Stimulated activated CD4-positive, alpha-beta T cell treated with anti-CD3 and anti-CD28 coated beads, Interleukin-12 subunit alpha, Interleukin-12 subunit beta, amount 100 ng/mL, for 4 hours (primary cell): ENCODE measurements at places on chromosomes 12 and 14.

- no peak for DNase-seq
These were observed 783 bp upstream of the TUBA1B start for GRCh38 chr12:49131894-49132461.

DNA sequence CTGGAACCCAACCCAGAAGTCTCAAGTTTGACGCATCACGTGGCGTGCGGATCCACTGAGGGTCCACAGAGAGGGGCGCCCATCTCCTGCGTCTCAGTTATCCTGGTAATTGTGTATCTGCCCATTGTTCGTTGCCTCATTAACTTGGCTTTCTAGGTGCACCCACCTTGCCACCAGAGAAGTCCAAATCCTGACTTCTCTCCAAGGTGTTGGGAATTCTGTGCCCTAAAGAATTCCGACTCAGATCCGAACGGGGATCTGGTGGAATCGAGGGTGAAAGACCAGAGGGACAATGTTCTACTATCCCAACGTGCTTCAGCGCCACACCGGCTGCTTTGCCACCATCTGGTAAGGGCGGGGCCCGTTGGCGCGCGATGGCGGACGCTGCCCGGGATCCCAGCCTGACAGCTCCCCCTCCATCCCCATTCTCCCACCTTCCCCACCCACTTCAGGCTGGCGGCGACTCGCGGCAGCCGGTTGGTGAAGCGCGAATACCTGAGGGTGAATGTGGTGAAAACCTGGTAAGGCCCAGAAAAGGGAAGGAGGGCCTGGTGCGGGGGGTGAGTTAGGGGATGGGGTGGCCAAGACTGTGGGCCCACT lies 481 bp downstream of the REC8 start:
- no peak for DNase-seq

GRCh38 chr14:22185191-22185590 lies 403.8 kb downstream of the DAD1 start:
- no peak for DNase-seq

DNA sequence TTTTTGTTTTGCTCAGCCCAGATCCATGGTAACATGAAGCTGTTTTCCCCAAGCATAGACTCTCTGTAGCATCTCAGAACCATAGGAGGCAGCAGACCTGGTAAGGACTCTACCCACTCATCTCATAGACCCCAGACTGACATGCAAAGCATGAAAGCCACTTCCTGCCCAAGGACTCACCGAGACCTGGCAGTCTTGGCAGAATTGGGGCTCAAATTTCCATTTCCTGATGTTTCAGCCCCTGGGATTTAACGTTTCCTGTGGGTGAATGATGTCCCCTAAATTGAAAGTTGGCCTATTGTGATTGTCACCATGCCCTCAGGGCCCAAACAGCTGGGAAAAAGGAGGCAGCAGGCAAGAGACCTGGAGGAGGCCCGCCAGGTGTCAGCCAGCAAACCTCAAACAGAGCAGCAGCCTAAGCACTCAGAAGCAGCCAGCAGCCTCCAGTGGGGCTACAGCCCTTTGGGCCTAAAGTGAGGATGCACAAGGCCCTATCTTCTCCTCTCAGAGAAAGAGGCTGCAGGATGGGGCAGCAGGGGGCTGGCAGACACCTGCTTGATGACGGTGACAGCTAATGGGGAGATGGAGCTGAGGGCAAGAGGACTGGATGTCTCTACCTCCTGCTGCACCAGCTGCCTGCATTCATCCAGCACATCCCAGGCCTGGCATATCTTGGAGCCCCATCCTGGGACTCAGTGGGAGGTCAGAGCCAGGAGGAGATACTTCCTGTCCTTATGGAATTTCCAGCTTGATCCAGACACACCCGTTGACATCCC lies 8.5 kb downstream of the KRT85 start:
- no peak for DNase-seq

DNA sequence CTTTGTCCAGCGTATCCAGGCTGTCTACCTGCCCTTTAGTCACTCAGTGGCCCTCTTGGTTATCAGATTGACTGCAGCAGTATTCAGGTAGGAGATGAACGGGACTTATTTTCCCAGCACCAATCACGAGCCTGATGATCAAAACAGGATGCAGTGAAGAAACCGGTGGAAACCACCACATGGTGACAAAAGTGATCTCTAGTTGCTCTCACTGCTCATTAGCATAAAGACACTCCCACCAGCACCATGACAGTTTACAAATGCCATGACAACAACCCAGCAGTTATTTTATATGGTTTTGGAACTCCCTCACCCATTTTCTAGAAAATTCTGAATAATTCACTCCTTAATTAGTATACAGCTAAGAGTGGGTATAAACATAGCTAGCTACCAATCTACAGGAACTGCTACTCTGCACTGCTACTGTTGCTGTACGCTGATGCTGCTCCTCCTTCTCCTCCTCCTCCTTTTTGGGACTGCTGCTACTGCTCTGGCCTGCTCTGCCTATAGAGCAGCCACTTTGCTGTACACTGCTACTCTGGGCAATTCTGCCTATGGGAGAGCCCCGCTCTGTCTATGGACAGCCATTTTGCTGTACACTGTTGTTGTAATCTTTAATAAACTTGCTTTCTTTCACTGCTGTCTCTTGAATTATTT lies 142.5 kb upstream of the SSTR1 start:
- DNase-seq = no peak

DNA sequence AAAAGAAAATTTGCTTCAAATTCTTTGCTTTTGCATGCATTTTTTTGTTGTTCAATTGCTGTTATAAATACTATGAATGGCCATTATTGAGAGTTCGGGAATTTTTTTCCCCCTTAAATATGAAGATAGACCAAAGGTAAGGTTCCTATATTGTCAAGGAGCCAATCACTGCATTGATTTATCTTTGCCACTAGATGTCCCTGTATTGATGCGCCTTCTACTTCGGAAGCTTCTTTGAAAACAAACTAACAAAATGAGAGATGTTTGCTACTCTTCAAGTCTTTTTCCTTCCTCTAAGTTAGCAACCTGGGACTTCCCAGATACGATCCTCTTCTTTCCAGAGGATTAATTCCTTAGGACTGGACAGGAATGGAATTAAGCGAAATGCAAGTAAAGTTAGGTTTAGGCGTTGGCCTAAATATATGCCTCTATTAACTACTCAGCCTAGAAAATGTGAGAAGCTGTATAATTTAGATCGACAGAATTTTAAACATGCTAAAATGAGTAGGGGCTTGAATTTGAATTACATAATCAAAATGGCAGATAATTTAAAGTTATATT lies 318.1 kb downstream of the AEBP2 start:
- no peak for DNase-seq

DNA sequence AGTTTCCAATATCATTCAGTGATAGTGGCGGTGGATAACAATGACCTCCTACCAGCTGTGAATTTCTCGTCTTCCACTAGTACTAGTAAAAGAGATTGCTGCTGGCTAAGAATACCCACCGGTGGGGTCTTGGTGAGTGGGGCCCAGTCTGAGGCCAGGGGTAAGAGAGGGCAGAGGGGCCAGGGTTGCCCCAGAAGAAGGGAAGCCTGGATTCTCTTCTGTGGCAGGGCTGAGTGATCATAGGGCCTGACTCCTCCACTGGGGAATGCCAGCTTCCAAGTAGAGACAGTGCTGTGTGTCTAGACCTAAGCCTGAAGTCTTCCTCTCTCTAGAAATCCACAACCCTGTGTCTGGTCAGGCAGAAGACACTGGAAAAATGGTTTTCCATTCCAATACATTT lies 5.8 kb upstream of the TMEM63C start:
- no peak for DNase-seq

DNA sequence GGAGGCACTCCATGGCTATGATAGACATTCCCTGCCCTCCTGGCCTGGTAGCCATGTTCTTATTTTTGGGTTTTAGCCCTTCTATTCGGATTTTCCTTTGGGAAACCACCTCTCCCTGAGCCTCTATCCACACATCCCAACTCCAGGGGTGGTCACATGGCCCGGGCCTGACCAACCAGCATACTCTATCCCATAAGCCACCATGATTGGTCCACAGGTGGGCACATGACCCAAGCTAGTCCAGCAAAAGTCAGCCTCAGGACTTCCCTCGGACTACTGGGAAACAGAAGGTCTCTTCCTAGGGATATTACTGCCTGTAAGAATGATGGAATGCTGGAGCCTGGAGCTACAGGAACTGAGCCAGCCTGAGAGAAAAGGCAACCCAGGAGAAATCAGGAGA lies 12.5 kb downstream of the PRIMA1 start:
- DNase-seq = no peak

DNA sequence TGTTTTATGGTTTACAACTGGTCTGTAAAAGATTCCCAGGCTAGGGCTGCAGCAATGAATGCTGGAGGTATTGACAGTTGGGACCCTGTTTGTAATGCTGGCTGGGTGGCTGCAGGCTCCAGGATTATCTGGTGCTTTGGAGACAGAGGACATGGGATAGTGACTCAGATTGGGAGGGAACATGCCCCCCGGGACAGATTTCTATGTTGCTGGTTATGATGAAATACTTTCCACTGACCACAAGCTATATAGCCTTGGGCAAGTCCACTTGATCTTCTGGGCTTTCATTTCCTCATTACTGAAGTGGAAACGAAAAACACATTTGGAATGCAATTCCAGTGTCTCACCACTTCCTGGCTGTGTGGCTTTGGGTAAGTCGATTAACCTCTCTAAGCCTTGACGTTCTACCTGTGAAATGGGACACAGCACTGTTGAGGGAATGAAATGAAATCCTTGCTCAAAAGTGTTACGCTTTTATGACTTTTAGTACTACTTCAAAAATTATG lies 6.3 kb upstream of the TPCN1 start:
- no peak for DNase-seq

- DNase-seq = no peak
These were observed 31.1 kb downstream of the SLC38A4 start for GRCh38 chr12:46794593-46795190.

DNA sequence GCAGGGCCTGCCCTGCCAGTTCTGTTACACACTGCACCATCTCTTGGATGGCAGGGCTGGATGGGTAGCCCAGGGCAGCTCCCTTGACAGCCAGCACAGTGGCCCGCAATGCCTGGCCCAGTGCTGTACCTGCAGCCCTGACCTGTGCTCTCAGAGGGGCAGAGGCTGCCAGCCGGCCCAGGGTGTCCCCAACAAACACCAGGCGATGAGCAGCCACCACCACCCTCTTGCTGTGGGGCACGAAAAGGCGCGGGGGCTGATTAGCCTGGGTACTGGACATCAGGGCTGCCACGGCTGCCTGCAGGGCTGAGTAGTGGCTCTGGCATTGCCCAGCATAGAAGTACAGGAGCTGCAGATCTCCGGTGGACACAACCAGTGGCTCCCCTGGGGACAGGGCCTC lies 4.6 kb upstream of the SLC22A17 start:
- no peak for DNase-seq

- no peak for DNase-seq
These were observed 204.7 kb downstream of the KITLG start for GRCh38 chr12:88375306-88376305.

DNA sequence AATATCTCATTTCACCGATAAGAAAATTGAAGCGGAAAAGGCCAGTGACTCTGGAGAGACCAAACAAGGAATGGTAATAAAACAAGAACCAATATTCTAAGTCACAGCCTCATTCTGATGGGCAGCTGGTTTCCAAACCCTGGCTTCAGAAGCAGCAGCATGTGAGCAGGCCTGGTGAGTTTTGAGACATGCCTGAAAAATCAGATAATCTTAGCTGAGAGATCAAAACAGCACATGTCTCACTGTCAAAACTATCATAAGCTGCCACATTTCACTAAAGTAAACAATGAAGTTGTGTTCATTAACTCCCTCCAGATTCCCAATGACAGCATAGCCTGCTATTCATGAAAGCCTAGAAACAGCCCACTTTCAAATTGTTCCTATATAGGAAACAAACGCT lies 36.5 kb downstream of the CIT start:
- no peak for DNase-seq

GRCh38 chr12:131213896-131214442 lies 260.3 kb downstream of the ADGRD1 start:
- no peak for DNase-seq

- no peak for DNase-seq
These were observed 58.9 kb upstream of the PLEKHG3 start for GRCh38 chr14:64645220-64645892.

DNA sequence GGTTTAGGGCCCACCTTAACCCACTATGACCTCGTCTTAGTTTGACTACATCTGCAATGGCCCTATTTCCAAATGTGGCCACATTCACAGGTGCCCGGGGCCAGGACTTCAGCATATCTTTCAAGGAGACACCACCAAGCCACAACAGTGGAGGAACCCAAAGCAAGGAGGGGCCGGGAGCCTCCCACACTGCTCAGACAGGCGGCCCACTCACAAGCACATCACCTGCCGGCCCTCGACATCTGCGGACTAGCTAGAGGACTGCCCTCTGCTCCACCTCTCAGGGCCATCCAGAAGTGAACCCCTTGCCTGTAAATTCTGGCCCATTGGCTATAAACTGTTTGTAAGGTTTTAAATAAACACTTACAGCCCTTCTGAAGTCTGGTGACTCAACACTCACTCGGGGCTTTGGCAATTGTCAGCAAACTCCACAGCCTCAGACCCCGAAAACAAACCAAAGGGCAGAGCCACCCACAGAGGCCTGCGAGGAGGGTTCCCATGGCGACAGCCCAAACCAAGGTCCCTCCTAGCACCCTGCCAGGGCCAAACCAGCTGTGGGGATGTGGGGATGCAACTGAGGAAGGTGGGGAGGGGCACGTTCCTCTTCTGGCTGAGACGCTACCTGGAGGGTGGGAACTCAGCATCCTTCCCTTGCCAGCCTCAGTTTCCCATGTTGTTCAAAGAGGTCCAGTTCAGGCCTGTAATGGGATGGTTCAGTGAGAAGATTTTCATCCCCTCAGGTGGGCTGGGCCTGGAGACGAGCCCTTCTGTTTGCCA lies 95.8 kb downstream of the DICER1 start:
- DNase-seq = no peak
